ENCODE measurements at places on chromosomes 7 and 10.
A peak's percentile ranks its signal among the peaks of the same experiment; 100 is the strongest.

DNA sequence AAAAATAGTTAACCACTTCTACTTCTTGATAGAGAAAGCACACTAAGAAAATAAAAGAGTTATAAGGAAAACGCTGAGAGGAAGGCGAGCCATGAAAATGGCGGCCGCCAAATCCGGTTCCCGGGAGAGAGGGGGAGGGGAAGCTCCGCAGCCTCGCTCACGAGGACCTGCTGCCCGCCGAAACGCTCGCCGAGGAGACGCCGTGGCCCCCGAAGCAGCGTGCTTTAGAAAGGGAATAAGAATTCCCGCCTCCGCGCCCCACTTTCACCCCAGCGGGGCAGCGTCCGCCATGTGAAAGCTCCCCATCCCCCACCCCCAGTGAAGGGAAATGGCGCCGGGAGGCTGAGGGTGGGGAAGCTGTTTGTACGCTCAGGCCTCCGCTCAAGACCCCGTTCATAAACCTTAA lies 505 bp downstream of the HNRNPA2B1 start:
- DNase-seq = peak; percentile 58

GRCh38 chr10:69160809-69161241 lies 19.2 kb upstream of the SUPV3L1 start:
- no peak for DNase-seq

DNA sequence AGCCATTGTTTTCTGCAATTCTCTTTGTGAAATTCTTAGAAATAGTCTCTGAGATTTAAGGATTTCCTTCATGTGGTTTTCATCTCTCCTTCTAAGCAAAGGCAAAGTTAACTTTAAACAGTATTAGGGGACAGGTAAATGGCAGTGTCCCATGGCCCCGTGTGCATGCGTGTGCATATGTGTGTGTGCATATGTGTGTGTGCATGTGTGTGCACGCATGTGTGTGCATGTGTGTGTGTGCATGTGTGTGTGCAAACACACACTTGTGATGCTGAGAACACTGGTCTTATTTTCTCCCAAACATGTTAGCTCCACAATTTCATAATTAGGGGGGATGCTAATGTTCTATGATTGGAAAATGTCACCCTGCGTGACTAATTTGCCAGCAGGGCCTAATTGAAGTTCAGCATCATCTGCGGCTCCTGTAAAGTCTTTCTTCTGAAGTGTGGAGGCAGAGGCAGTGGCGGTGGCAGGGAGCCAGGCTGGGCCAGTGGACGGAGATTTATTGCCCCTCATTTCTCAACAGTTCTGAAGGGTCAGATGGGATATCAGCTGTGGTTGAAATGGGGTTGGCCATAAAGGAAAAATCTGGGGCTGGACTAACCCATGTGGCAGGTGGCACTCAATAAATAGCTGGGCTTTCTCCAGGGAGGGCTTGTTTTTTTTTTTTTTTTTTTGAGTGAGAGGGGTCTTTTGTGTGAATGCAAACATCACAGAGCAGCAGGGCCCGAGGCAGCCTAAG lies 289.3 kb upstream of the PODXL start:
- DNase-seq = no peak

GRCh38 chr7:131124867-131125266 lies 202.8 kb upstream of the MKLN1 start:
- DNase-seq = no peak

GRCh38 chr10:82150123-82150900 lies 275.3 kb downstream of the NRG3 start:
- DNase-seq = no peak

DNA sequence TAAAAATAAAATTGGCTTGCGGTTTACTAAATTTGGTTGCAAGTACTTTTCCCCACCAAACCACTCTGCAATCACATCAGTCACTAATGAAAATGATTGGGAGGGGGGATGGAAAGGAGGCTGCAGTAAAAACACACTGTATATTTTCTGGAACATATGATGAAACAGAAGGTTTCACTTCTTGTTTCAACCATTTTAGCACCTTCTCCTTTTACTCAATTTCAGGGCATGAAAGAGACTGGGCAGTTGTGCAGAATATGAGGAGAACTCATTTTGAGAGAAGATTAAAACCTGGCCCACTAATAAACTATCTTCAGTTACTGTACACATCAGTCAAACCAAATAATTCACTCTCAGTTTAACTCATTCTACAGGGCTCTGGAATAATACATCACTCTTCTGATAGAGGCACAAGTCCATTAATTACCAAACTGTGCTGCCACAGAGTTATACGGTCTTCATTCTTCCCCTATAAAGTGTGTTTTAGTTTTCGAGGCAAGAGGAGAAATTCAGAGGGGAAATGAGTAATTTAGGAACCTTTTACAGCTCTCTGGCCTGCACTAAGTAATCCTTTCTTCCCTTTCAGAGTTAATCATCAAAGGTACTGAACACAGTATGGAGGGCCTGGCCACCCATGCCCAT lies 25.5 kb downstream of the JAZF1 start:
- DNase-seq = no peak

DNA sequence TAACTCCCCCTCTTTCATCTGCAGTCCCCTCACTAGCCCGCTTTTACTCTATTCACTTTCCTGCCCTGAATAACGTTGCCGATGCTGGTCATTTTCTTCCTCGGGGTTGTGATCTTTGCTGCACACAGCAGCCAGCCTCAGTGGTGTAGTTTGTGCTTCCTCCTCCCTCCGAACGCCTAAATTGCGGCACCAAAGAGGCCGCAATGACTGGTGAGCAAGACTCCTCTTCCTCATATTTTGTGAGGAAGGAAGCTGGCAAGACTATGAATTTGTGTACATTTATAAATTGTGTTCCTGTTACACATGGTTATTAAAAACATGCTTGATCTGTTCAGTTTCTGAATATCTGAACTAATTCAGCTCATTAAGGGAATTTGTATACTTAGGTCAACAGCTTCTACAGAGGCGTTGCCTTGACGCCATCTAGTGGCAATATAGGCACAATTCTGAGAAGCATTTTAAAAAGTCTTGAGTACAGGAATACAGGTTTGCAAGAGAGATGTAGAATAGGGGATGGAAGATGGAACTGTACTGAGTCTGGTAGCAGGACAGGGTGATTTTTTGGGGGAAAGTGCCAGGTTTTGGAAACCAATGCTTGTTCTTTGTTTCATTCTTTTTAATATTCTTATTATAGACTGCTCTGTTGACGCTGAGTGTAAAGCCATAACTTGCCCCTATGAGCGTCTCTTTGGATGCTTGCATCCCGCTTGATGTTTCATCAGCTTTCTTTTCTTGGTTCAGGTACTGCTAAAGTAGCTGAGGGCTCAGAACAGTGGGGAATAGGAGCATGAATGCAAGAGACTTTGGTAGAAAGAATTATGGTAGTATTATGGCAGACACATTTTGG lies 4.1 kb upstream of the TAS2R5 start:
- no peak for DNase-seq

DNA sequence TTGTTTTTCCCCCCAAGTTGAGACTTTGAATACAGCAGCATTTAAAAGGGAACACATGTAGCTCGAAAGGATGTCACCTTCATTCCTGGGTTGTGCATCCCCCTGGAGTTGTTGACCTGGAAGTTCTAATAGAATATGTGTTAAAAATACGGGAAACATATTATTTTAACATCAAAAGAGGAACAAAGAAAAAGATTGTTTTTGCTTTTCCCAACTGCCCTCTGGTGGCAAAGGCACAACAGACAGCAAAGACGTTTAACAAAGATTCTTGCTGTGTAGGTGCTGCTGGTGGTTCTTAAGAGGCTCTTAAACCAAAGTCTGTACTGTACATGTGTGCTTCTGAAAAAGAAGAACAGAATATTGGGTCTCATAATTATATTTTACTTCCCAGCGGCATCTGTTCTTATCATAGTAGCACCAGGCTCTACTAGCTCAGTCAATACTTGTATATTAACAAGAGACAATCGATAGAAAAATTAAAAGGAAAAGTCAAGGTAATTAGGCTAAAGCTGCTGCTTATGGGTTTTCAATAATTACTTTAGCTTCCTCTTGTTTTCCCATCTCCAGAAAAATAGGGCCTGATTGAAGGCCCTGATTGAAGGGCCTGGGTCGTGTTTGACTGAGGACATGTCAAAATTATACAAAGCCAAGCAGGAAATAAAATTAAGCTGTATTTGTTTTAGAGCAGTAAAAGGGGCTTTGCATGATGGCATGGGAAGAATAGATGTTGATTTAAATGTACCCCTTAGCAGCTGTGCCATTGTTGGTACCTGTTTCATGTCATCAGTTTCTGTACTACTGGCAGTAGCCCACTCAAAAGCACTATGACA lies 384.2 kb upstream of the LRGUK start:
- DNase-seq = no peak

GRCh38 chr7:121272676-121273075 lies 56.1 kb upstream of the WNT16 start:
- no peak for DNase-seq

DNA sequence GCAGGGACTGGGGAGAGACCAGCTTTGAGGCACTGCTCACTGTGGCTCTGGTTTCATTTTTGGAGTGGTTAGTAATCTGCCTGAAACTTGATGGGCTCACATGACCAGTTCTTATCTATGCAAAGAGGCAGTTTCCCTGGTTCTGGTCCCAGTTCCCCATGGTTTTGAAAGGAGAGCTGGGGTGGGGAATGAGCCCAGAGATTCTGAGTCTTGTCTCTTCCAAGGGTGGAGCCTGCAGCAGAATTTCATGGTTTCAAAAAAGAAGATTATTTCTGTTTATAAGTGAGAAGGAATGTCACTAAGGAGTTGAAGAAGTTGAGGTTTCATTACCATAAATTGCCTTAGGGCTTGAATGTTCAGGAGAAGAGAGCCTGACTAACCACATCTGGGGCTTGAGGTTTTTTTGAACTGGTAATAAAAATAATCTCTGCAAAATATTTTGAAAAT lies 190.2 kb upstream of the HABP2 start:
- no peak for DNase-seq

DNA sequence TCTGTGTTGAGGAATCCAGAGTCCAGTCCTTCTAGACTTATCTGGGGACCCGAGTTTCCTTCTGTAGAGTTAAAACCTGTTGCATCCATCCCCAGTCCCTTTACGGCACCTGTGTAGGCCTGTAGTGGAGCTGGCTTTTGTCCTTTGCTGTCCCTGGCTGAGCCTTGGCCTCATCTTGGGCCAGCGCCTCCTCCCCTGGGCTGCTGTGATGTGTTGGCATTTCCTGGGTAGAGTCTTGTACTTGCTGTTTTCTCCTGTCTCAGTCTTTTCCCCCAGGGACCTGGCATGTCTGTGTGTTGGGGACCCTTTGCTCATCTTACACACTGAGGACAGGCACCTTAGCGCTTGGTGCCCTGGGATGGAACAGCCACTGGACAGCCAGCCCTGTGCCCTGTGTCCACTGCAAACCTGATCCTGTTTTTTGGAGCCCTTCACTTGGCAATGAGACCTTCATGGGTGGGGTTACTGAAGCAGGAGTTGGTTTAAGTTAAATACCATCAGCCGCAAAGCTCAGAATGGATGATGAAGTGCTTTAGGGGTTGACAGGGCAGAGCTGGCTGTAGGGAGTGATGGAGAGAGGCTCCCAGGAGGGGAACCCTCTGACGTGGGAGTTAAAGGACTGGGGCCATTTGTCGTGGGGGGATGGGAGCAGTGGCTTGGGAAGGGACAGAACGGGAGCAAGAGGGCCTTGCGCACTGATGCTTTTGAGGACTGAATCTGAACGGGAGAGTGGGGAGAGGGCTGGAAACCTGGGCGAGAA lies 50.9 kb downstream of the CUX1 start:
- DNase-seq = no peak
